ENCODE measurements at places on chromosomes 5 and 9.

GRCh38 chr5:52469420-52469819, 318.3 kb upstream of the ITGA1 start:
- DNase-seq: no peak

GRCh38 chr9:121551985-121552753, 52.5 kb upstream of the GGTA1 start:
- DNase-seq: no peak

DNA sequence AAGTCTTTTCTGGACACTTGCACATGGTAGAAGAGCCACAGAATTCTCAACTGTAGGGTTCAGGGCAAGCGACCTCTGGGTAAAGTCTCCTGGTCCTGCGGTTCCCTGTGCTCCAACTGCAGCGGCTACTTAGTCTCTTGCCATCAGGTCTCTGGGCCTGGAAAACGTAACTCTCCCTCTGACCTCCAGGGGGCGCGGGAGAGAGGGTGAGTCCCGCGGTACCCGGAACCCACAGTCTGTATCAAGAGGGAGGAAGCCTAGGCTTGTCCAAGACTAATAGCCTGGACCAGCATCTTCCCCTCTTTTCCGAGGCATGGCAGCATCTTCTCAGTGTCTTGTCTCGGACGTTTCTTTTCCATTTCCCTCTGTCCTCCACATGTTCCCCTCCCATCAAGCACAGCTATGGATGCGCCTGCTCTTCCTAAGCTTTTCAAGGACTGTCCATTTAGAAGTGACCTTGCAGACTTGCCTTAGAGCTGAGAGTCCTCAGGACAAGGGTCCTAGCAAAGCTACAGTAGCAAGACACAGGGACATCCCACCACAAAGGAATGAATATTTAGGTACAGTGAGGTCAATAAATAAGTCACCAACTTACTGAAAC, 59.3 kb downstream of the FSTL4 start:
- peak; percentile 53 for DNase-seq

GRCh38 chr5:134022333-134022732, 17.6 kb upstream of the VDAC1 start:
- no peak for DNase-seq

DNA sequence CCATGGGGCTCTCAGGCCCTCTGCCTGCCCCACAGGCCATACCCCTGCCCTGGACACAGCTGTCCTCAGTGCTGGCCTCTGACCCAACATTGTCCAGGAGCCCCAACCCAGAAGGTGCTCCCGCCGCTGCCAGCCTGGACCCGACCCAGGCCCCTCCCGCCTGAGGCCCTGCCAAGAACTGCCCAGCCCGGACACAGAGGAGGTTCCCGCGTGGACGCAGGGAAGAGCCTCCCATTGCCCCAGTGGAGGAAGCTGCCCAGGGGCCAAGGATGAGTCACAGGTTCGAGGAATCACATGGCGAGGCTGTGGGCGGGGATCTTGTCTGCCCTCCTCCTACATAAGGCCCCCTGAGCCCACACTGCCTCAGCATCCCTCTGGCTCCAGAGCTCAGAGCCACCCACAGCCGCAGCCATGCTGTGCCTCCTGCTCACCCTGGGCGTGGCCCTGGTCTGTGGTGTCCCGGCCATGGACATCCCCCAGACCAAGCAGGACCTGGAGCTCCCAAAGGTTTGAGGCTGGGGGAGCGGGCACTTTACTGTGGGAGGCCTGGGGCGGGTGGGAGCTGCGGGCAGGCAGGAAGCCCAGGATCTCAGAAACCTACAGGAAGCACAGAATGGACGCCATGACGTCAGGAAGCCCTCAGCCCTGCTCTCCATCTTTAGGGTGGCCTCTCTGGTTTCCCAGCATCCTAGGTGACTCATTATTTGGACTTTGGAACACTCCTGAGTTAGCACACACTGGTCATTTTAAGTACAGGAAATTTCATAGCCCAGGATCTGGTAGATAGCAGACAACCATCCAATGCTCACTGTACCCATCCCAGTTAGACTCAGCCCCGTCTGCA, at the start of gene PAEP:
TSS of gene PAEP (plus strand) at position 366 of the 844 bp plus-strand sequence.
- DNase-seq: no peak

- DNase-seq: no peak
Observed at GRCh38 chr9:137485343-137486140, 26.4 kb upstream of the NSMF start.

DNA sequence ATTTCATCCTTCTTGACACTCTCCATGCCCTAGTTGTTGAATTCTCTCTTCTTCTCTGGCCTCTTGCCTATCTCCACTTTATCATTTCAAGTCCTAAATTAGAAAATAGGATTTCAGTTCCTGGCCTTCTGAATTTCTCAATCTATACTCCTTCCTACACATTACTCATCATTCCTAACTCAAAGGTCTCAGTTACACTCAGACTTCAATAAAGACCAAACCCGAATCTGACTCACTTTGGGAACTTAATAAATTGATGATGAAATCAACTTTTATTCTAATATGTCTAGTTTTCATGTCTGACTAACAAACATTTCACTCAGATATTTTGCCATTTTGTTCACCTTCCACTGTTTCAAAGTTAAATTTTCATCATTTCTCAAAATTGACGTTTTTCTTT, 113.6 kb upstream of the TSLP start:
- no peak for DNase-seq

GRCh38 chr5:27568811-27569210, 530.4 kb upstream of the CDH9 start:
- no peak for DNase-seq

- DNase-seq: no peak
Observed at GRCh38 chr5:102903074-102903871, 148.2 kb downstream of the PAM start.

GRCh38 chr5:33433303-33434240, 7.2 kb upstream of the TARS1 start:
- no peak for DNase-seq

DNA sequence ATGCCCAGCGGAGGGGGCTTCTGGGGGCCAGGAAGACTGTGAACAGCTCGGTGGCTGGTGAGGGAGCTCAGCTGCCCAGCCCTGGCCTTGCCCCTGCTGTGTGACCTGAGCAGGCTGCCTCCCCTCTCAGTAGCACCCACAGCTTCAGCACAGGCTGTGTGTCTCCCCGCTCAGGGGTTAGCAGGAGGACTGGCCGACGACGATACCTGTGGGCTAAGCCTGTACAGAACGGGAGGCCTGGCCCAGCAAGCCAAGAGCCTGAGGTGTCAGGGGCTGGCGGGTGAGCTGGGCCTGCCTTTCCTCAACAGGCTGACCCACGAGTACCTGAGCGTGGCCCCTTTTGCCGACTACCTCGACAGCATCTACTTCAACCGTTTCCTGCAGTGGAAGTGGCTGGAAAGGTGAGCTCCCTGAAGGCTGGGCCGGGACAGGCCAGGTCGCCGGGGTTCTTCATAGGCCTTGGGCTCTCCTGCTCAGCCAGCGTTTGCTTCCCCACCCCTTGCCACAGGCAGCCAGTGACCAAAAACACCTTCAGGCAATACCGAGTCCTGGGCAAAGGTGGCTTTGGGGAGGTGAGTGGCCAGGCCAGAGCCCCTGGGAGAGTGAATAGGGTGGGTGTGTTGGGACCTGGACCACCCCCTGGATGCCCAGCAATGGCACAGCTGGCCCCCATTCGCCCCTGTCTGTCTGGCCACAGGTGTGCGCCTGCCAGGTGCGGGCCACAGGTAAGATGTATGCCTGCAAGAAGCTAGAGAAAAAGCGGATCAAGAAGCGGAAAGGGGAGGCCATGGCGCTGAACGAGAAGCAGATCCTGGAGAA, 6.6 kb downstream of the GRK6 start:
- DNase-seq: no peak

DNA sequence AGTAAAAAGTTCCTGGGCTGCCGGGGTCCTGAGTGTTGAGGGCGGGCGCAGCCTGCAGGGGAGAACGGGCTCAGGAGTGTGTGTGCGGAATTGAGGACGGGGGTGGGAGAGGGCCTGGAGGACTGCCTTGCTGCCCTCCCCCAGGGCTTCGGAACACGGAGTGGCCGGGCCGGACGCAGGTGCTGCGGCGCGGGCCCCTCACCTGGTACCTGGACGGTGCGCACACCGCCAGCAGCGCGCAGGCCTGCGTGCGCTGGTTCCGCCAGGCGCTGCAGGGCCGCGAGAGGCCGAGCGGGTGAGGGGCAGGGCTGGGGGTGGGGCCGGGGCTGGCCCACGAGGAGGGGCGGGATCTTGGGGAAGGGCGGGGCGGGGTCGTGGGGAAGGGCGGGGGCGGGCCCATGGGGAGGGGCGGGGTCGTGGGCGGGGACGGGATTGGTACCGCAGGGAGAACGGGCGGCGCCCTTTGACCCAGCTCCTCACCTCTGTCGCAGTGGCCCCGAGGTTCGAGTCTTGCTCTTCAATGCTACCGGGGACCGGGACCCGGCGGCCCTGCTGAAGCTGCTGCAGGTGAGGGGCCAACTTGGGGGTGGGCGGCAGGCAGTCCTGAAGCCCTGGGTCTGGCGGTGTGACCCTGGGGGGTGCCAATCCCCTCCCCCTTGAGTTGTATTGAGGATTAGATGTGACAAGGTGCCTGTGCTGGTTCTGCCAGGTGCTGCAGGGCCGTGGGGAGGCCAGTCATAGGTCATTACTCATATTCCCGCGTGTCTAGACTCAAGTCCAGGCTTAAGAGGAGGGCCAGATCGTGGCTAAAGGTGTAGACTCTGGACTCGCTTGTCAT, 7.1 kb downstream of the FPGS start:
- DNase-seq: peak; percentile 45

GRCh38 chr5:1831677-1832313, 30.6 kb downstream of the NDUFS6 start:
- no peak for DNase-seq

DNA sequence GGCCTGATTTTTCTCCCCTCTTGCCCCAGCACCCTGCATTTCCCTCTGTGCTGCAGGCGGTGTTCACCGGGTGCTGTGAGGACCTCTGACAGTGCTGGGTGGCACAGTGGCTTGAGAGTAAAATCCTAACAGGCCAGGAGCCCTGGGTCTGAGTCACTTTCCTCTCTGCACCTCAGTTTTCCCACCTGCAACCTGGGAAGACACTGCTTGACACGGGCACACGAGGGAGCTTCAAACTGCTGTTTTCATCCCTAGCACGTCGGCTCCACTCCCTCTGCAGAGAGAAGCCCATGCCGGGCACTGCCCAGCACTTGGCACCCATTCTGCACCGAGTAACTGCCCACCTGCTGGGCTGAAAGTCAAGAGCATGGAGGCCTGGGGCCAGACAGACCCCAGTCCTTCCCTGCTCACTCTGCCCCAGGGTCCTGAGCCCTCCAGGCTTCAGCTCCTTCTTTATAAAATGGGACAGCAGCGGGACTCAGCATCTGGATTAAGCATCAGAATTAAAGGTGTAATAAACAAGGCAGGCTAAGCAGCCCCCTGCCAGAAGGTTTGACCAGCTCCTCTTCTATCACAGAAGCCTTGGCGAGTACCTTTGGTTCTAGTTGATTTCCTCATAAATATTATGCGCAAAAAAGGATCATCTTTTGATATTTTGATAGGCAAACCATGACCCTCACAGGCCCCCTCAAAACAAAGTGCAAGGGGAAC, 5.2 kb downstream of the GFI1B start:
- peak; percentile 65 for DNase-seq

GRCh38 chr5:142110046-142110531, 1.5 kb downstream of the NDFIP1 start:
- peak; percentile 71 for DNase-seq

DNA sequence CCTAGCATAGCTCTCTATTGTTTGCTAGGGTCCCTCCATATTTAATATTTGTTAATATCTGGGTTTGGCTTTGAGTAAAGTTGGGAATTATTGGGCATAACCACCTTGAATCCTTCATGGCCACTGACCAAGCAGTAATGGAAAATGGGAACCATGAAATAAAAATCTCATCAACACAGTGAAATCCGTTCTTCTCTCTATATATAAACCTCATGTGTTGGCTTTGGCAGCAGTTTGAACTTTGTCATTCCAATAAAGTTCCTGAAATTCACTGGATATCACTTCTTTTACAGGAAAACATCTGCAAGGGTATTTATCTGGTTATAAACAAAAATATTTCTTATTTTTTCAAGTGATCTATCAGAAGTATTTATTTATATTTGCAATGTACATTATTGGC, 93.0 kb upstream of the MPDZ start:
- no peak for DNase-seq

- no peak for DNase-seq
Observed at GRCh38 chr5:59206132-59206581, 623.3 kb downstream of the RAB3C start.

- no peak for DNase-seq
Observed at GRCh38 chr5:125559296-125559695, 812.9 kb upstream of the ZNF608 start.

- DNase-seq: no peak
Observed at GRCh38 chr5:57903458-57903857, 420.8 kb upstream of the ACTBL2 start.

All from hematopoietic multipotent progenitor cell treated with erythropoietin and hydrocortisone succinate and interleukin-3 and kit ligand, for 17 days (in vitro differentiated cells).